Kidney (tissue), 22 donors: ENCODE measurements at places on chromosomes 6 and 20.

GRCh38 chr20:6173481-6173880, 50.7 kb upstream of the FERMT1 start:
- no peak overlapping the region for H3K27ac ChIP-seq
- H3K36me3 ChIP-seq = no peaks in the 10 kb centered on the region
- no peak for DNase-seq
- no peaks in the 10 kb centered on the region for H3K4me1 ChIP-seq
- no peak overlapping the region for H3K4me3 ChIP-seq

- H3K27ac ChIP-seq = no peak overlapping the region
- no peaks in the 10 kb centered on the region for H3K27me3 ChIP-seq
- no peaks in the 10 kb centered on the region for H3K36me3 ChIP-seq
- DNase-seq = no peak
- no peak overlapping the region for H3K4me3 ChIP-seq
- H3K4me1 ChIP-seq = no peaks in the 10 kb centered on the region
These were observed 29.4 kb upstream of the KIF3B start for GRCh38 chr20:32248043-32248442.

DNA sequence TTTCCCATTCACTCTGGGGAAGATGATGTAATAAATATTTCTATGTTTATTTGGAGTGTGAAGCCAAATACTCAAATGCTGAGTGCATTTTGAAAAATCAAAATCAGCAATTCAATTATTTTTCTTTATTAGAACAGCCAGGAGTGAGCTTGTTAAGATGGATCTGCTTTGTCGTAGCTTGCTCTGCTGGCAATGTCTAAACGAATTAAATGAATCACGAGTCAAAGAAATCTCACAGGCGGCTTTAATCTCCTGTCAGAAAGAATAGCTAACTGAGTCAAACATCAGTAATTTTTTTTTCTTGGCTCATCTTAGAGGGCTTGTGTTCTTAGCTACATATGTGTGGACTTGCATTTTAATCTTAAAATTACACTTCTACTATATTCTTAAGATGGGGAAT, 100.2 kb upstream of the HMGN3 start:
- H3K36me3 ChIP-seq = no peaks in the 10 kb centered on the region
- H3K4me3 ChIP-seq = no peak overlapping the region
- no peak for DNase-seq
- H3K4me1 ChIP-seq = no peaks in the 10 kb centered on the region

GRCh38 chr20:31817461-31817860, 1.7 kb upstream of the MYLK2 start:
- H3K36me3 ChIP-seq = no peaks in the 10 kb centered on the region
- H3K4me3 ChIP-seq = no peak overlapping the region
- no peak for DNase-seq
- H3K27me3 ChIP-seq = no peaks in the 10 kb centered on the region
- no peak overlapping the region for H3K27ac ChIP-seq

DNA sequence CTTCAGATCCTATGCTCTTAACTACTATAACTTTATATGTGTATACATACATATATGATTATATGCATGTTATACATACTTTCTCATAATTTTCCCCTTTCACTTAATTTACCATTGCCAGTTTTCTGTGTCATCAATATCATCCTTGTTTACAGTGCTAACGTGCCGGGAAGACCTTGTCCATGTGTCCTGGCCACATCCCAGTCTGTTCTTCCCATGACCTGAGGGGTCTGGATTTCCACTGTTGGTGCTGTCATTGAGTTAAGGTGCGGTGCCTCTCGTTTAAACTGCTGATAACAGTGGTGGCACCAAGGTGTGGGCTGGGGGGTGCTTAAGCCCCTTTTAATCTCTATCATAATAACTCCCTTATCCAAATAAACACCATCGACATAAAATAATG, 8.5 kb upstream of the SDCBP2 start:
- H3K4me3 ChIP-seq = no peak overlapping the region
- H3K36me3 ChIP-seq = no peaks in the 10 kb centered on the region
- no peaks in the 10 kb centered on the region for H3K27me3 ChIP-seq
- peak overlapping the region; percentile 2 for H3K27ac ChIP-seq
- H3K4me1 ChIP-seq = no peaks in the 10 kb centered on the region
- no peak for DNase-seq

- DNase-seq = no peak
- H3K27me3 ChIP-seq = no peaks in the 10 kb centered on the region
- H3K4me1 ChIP-seq = no peaks in the 10 kb centered on the region
These were observed 24.2 kb downstream of the PDRG1 start for GRCh38 chr20:31927627-31928159.
